ENCODE measurements at places on chromosomes 2 and 18.

GRCh38 chr2:237408335-237409000 is 5.5 kb downstream of the COL6A3 start:
- H3K27me3 ChIP-seq: no peaks in the 10 kb centered on the region
- peak overlapping the region; percentile 81 for H3K27ac ChIP-seq
- H3K4me1 ChIP-seq: peaks cover 20% of the 10 kb centered on the region
- peak overlapping the region; percentile 2 for H3K4me3 ChIP-seq
- no peaks in the 10 kb centered on the region for H3K36me3 ChIP-seq

DNA sequence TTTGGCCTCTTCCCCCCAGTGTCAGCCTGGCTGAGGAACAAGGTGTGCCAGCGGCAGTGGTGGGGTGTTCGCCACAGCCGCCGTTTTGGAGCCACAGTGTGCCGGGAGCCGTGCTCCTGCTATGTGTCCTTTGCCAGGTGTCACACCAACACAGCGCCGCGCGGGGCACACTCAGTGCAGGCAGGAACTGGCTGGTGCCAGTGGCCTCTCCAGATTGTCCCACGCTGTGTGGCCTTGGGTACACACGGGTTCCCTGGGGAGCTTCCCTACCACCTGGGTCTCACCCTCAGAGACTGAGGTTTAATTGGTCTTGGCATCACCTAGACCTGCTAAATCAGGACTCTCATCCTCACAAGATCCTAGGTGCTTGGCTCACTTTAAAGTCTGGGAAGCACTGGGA is 171.6 kb downstream of the LDLRAD4 start:
- DNase-seq: no peak
- H3K27ac ChIP-seq: no peak overlapping the region
- no peaks in the 10 kb centered on the region for H3K4me1 ChIP-seq
- no peaks in the 10 kb centered on the region for H3K27me3 ChIP-seq
- no peak overlapping the region for H3K4me3 ChIP-seq

GRCh38 chr18:10659000-10659399 is 133.2 kb downstream of the NAPG start:
- H3K27me3 ChIP-seq: no peaks in the 10 kb centered on the region
- no peak overlapping the region for H3K27ac ChIP-seq
- H3K4me1 ChIP-seq: no peaks in the 10 kb centered on the region
- no peaks in the 10 kb centered on the region for H3K36me3 ChIP-seq
- no peak for DNase-seq
- no peak overlapping the region for H3K4me3 ChIP-seq

GRCh38 chr2:109637749-109638570 is 23.8 kb downstream of the SOWAHC start:
- no peaks in the 10 kb centered on the region for H3K27me3 ChIP-seq
- H3K27ac ChIP-seq: no peak overlapping the region
- DNase-seq: no peak

GRCh38 chr2:46187112-46187618 is 110.0 kb upstream of the EPAS1 start:
- no peak for DNase-seq
- H3K36me3 ChIP-seq: no peaks in the 10 kb centered on the region
- no peaks in the 10 kb centered on the region for H3K27me3 ChIP-seq
- peak overlapping the region; percentile 2 for H3K4me3 ChIP-seq
- peak overlapping the region; percentile 58 for H3K27ac ChIP-seq
- H3K4me1 ChIP-seq: no peaks in the 10 kb centered on the region

GRCh38 chr2:9650119-9650821 is 19.5 kb upstream of the YWHAQ start:
- H3K27ac ChIP-seq: no peak overlapping the region
- no peaks in the 10 kb centered on the region for H3K27me3 ChIP-seq
- no peaks in the 10 kb centered on the region for H3K4me1 ChIP-seq
- H3K4me3 ChIP-seq: no peak overlapping the region
- H3K36me3 ChIP-seq: no peaks in the 10 kb centered on the region
- DNase-seq: no peak

DNA sequence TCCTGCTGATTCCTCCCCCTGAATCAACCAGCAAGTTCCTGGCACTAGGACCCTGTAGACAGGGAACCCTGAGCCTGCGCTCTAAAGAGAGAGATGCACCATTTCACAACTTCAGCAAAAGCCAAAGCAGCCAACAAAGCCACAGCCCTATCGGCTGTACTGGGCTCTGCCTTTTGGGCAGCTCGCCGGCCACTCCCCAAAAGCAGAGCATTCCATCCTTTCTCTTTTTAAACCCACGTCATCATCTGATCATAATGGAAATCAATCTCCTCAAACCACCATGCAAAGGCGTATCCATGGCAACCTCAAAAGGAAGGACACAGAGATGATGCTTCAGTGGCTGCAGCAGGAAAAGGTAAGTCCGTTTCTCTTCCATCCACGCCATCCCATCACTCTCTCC is 5.3 kb upstream of the DCTN1 start:
- no peak overlapping the region for H3K27ac ChIP-seq
- no peaks in the 10 kb centered on the region for H3K27me3 ChIP-seq
- no peaks in the 10 kb centered on the region for H3K36me3 ChIP-seq
- DNase-seq: no peak
- H3K4me1 ChIP-seq: peaks cover 50% of the 10 kb centered on the region
- H3K4me3 ChIP-seq: no peak overlapping the region

DNA sequence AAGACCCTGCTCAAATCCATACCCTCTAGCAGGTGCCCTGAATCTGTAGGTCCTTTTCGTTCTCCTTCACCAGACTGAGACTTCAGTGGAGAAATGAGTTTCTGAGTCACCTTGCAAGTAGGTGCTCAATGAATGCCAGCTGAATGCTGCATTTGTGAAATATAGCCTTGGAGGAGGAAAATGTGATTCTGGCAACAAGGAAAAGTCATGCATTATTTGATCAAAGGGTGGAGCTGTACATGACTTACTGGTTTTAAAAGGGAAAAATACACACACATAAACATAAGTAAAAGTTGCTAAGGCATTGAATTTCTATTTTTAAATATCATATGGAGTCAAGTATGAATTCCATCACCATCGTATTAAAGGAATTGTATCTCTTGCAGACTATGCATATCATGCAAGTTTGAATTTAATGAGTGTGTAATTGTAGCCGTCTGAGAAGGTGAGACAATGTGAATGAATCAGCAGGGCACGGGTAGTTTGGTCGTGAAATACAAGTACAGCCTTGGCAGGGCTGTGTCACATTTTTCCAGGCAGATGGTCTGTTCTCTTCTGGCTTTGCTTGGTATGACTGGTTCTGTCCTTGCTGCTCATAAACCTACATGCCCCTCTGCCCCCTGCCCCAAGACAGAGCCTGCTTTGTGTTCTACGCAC is 160.8 kb downstream of the COL6A3 start:
- H3K27me3 ChIP-seq: no peaks in the 10 kb centered on the region
- H3K4me1 ChIP-seq: peaks cover 33% of the 10 kb centered on the region
- no peaks in the 10 kb centered on the region for H3K36me3 ChIP-seq
- H3K27ac ChIP-seq: no peak overlapping the region
- H3K4me3 ChIP-seq: no peak overlapping the region

DNA sequence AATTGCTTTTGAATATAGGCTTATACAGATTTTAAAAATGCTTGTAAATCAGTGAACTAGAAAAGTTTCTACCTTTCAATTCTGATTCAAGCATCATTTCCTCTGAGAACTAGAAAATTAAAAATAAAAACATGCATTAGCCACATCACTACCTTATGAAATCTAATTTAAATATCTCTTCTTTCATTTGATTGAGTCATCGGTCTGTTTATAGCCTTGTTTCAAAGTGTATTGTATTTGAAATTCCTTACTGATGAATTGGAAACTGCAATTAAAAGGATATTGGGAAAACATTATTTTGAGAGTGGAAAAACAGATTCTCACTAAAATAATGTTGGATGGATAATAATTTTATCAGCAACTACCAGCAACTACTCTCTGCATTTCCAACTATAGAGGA is 717.7 kb upstream of the FAM98A start:
- no peak overlapping the region for H3K4me3 ChIP-seq
- H3K27ac ChIP-seq: no peak overlapping the region
- no peaks in the 10 kb centered on the region for H3K4me1 ChIP-seq
- no peak for DNase-seq
- H3K36me3 ChIP-seq: no peaks in the 10 kb centered on the region

DNA sequence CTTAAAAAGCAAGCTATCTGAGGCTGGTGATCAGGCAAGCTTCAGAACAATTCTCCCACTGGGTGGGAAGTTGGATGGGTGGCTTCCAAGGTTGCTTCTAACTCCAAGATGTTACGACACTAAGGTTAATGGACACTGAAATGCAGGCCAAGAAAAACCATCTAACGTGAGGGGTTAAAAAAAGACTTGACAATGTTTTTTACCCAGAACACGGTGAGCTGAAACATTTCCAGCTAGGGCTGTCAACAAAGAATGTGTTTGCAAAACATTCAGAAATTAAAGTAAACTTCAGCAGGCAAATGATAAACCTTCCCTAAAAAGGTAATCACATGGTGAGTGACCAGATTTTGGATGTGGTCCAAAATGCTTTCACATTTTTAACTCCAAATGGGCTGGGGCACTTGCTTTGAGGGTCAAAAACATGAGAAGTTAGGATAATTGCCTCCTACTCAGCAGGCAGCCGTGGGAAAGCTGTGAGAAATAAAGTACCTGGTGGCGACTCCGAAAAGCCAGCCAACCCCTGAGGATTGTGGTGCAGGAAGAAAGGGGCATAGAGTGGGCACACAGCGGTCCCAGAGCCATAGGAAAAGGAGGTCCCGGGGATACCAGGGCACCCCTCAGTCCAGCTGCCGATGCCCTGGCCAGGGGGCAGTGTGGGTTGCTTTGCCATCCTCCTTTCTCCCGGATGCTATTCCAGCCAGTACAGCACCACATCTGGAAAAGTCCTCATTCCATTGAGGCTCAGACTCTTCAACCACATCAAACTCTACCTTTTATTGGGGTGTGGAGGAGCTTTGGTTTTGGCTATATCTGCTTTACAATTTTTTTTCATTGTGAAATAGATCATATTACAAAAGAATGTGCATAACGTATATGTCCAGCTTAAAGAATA is 90.0 kb upstream of the ATL2 start:
- DNase-seq: no peak
- no peak overlapping the region for H3K4me3 ChIP-seq
- peak overlapping the region; percentile 67 for H3K27ac ChIP-seq
- H3K36me3 ChIP-seq: no peaks in the 10 kb centered on the region
- peaks cover 28% of the 10 kb centered on the region for H3K4me1 ChIP-seq
- no peaks in the 10 kb centered on the region for H3K27me3 ChIP-seq

All from tibial artery (tissue), 4 donors.